H54 (cell line): ENCODE measurements at places on chromosomes 4 and X.

GRCh38 chr4:69523385-69524132 lies 27.9 kb upstream of the UGT2B4 start:
- DNase-seq = no peak

DNA sequence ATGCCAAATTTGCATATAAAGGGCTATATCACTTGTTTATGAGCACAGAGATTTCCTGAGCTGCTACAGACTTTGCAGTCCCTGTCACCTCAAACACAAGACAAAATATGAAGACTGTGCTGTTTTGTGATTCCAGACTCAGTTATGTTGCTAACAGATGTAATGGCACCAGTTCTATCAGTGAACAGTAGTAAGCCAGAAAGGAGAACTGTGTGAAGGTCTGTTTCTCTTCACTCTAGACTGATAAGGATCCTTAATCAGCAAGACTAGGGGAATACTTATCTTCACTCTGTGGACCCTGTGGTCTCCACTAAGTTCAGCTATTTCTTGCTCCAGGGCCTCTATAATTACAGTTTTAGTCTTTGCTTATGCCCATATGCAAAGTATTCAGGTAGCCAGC lies 82.7 kb downstream of the ANXA5 start:
- no peak for DNase-seq

DNA sequence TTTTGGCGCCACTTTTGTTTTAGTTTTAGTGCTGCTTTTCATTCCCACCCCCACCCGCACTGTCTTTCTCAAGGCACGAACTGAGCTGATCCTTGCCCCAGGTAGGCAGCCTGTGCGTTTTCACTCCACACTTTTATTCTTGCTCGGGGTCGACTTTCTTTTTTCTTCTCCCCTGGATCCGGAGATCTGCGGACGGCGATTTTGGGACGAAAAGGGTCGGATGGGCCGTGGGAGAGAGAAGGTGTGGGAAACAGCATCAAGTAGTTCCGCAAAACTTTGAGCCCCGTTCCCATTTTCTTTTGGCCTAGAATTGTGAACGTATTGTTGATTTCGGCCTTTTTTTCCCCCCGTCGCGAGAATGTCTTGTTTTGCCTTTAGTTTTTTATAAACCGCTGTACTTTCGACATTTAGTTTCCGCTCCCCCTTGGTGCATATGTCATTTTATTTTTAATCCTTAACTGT lies 531 bp downstream of the STAG2 start:
- DNase-seq = no peak

GRCh38 chr4:92198711-92199110 lies 105.1 kb upstream of the GRID2 start:
- no peak for DNase-seq

DNA sequence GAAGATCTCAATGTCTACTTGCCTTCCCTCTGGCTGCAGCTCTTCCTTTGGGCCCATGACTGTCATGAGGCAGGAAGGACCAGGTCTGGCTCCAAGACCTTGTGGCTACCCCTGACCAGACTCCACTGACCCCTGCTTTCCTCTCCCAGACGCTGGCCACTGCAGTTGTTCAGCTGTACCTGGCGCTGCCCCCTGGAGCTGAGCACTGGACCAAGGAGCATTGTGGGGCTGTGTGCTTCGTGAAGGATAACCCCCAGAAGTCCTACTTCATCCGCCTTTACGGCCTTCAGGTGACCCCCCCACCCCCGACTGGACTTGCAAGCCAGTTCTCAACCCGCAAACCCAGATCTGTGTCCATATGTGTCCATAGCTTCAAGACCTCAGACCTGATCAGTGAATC lies 535 bp downstream of the WAS start:
- no peak for DNase-seq

- no peak for DNase-seq
Observed at GRCh38 chrX:47683184-47683828, 24.3 kb upstream of the UXT start.

GRCh38 chrX:23228950-23229448 lies 105.7 kb upstream of the PTCHD1 start:
- DNase-seq = no peak

DNA sequence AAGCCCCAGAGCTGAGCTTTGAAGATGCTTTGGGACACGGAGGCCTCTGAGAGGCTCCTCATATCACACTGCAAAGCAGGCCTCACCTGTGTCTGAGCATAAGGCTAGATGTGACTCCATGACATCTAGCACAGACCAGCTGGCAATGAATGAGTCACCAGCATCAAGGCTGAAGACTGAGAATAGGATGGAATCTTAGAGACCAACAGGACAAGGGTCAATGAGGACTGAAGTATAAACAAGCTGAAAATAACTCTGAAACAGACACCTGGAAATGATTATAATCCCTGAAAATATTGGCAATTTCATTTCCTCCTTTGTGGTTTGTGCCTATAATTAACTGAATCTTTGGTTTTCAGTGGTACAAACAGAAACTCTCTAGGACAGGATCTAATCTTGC lies 87.1 kb upstream of the PRPS1 start:
- DNase-seq = no peak

- DNase-seq = no peak
Observed at GRCh38 chr4:90198086-90198847, 71.1 kb downstream of the CCSER1 start.

GRCh38 chrX:38970074-38970473 lies 168.8 kb downstream of the MID1IP1 start:
- no peak for DNase-seq

GRCh38 chr4:26174027-26174426 lies 146.8 kb upstream of the RBPJ start:
- DNase-seq = no peak
